Endothelial cell of coronary artery (primary cell): ENCODE measurements at places on chromosomes 3 and 15. TPM values are rescaled to one million over a fixed set of nuclear protein-coding genes. Genes with fewer than 3 reads are reported as not detected.

TP63 gene
- not detected in 2 replicates for total RNA-seq

ATRIP gene
- total RNA-seq: 6.6 and 7.6 TPM in 2 replicates

THPO gene
- not detected in 2 replicates for total RNA-seq

A4GNT gene
- not detected in 2 replicates for total RNA-seq

CFAP92 gene
- total RNA-seq: 0.09 TPM in 1 of 2 replicates, not detected in the other

GOLGA8T gene
- total RNA-seq: 0.09 TPM in 1 of 2 replicates, not detected in the other

LEKR1 gene
- total RNA-seq: 0.09 and 0.19 TPM in 2 replicates

C15orf62 gene
- 0.63 and 0.66 TPM in 2 replicates for total RNA-seq

ERICH6 gene
- under 0.01 TPM in 1 of 2 replicates, not detected in the other for total RNA-seq

CPNE9 gene
- total RNA-seq: not detected in 2 replicates

MIX23 gene
- 34.1 and 36.2 TPM in 2 replicates for total RNA-seq

FMN1 gene
- total RNA-seq: 0.56 TPM in 1 of 2 replicates, not detected in the other

CCDC39 gene
- under 0.01 TPM in 1 of 2 replicates, not detected in the other for total RNA-seq

OR5K1 gene
- not detected in 2 replicates for total RNA-seq

GRK7 gene
- total RNA-seq: under 0.01 TPM in 1 of 2 replicates, not detected in the other

SCN5A gene
- total RNA-seq: 3.7 and 4.9 TPM in 2 replicates

PLCB2 gene
- total RNA-seq: 1.7 and 2.0 TPM in 2 replicates

NR2F2 gene
- 9.4 and 13.7 TPM in 2 replicates for total RNA-seq

TAGLN3 gene
- not detected in 2 replicates for total RNA-seq

POPDC2 gene
- 0.09 TPM in 2 replicates for total RNA-seq

HTR3E gene
- total RNA-seq: not detected in 2 replicates

B3GNT5 gene
- 17.8 and 18.1 TPM in 2 replicates for total RNA-seq

ATP13A5 gene
- not detected in 2 replicates for total RNA-seq

ZNF80 gene
- total RNA-seq: not detected in 2 replicates

GOLGA8H gene
- total RNA-seq: 0.90 and 1.1 TPM in 2 replicates

CLCN2 gene
- 1.6 and 2.8 TPM in 2 replicates for total RNA-seq

UTS2B gene
- total RNA-seq: 0.56 TPM in 1 of 2 replicates, not detected in the other

ISY1 gene
- total RNA-seq: 37.3 and 42.9 TPM in 2 replicates

MORF4L1 gene
- 280 and 326 TPM in 2 replicates for total RNA-seq
